ENCODE measurements at places on chromosomes 1 and 21. TPM values are rescaled to one million over a fixed set of nuclear protein-coding genes. Genes with fewer than 3 reads are reported as not detected.

The KRTAP11-1 gene
- not detected for total RNA-seq

The AGT gene
- 1.1 TPM for total RNA-seq

The CR2 gene
- total RNA-seq = 0.28 TPM

The C1orf116 gene
- total RNA-seq = not detected

The JAM2 gene
- total RNA-seq = 35.9 TPM

The HFM1 gene
- total RNA-seq = 10.4 TPM

The SRSF10 gene
- 198 TPM for total RNA-seq

The TTC39A gene
- total RNA-seq = 0.59 TPM

The MCOLN3 gene
- 2.1 TPM for total RNA-seq

The LRRN2 gene
- total RNA-seq = 5.5 TPM

The RPTN gene
- total RNA-seq = not detected

The MRTO4 gene
- total RNA-seq = 10.3 TPM

The F5 gene
- total RNA-seq = 1.3 TPM

Measured in uterus (tissue), 4 donors.